Activated CD4-positive, alpha-beta T cell treated with anti-CD3 and anti-CD28 coated beads, Interleukin-2, amount 50 U/mL, for 4 hours (primary cell): ENCODE measurements at places on chromosomes 2 and 18.

GRCh38 chr2:53490659-53491058 is 276.9 kb upstream of the CHAC2 start:
- no peak for DNase-seq

- no peak for DNase-seq
Measured at GRCh38 chr18:79507546-79508480, 112.1 kb downstream of the NFATC1 start.

- no peak for DNase-seq
Measured at GRCh38 chr2:178498137-178498536, 17.9 kb downstream of the PLEKHA3 start.

- no peak for DNase-seq
Measured at GRCh38 chr2:187826023-187826422, 271.8 kb upstream of the TFPI start.

- DNase-seq, result peak; percentile 7
Measured at GRCh38 chr2:109128616-109129355, at the start of gene SH3RF3. Gene SH3RF3 (plus strand): TSS chr2:109129205.

DNA sequence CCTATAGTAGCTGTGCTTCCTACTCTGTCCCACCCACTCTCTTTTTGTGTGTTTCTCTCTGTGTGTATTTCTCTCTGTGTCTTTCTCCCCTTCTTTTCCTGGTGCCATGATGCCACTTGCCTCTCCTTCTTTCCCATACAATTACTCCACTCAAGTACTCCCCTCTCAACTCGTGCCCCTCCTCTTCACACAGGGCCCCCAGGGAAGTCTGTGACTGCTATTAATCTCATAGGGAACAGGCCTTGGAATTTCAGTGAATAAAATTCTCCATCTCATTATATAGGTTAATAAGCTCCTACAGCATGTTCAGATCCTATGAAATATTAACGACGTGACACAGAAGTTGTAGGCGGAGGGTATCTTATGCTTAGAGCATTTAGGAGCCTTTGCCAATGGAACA is 205.9 kb upstream of the EPHA4 start:
- DNase-seq, result no peak

DNA sequence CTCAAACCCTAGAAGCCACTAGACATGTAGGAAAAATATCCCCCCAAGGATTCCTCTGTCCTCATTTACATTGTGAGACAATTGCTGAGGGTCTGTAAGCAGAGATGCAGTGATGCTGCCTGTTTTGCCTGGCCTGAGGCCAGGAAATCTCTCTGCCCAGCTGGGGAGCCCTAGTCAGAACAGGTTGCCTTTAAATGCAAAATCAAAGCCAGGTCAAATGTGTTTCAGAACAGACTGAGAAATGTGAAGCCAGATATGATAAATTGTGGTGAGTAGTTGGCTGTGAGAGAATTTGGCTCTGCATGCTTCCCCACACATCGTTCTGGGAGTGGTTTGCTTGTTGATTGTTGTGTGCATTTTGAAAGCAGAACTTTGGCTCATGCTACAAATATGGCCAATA is 38.4 kb upstream of the NXPH2 start:
- no peak for DNase-seq

GRCh38 chr2:189267491-189267890 is 87.9 kb upstream of the COL5A2 start:
- DNase-seq, result no peak

- no peak for DNase-seq
Measured at GRCh38 chr18:34886177-34886576, 155.0 kb upstream of the MAPRE2 start.
